ENCODE measurements at places on chromosomes 2 and 18. TPM values are rescaled to one million over a fixed set of nuclear protein-coding genes. Genes with fewer than 3 reads are reported as not detected.
A peak's percentile ranks its signal among the peaks of the same experiment; 100 is the strongest.

GRCh38 chr2:33219114-33219513, 257.3 kb upstream of the RASGRP3 start:
- peaks cover 7% of the 10 kb centered on the region for H3K36me3 ChIP-seq
- peaks cover 15% of the 10 kb centered on the region for H3K4me1 ChIP-seq
- DNase-seq, result no peak

- H3K27me3 ChIP-seq, result no peaks in the 10 kb centered on the region
- H3K4me3 ChIP-seq, result no peak overlapping the region
- H3K4me1 ChIP-seq, result no peaks in the 10 kb centered on the region
- DNase-seq, result no peak
- no peaks in the 10 kb centered on the region for H3K36me3 ChIP-seq
Measured at GRCh38 chr18:582465-582864, 2.3 kb downstream of the CETN1 start.

GRCh38 chr2:25805987-25806386, 72.3 kb downstream of the ASXL2 start:
- no peak overlapping the region for H3K27ac ChIP-seq
- no peaks in the 10 kb centered on the region for H3K27me3 ChIP-seq
- H3K36me3 ChIP-seq, result peaks cover 34% of the 10 kb centered on the region
- H3K4me1 ChIP-seq, result no peaks in the 10 kb centered on the region
- no peak overlapping the region for H3K4me3 ChIP-seq

DNA sequence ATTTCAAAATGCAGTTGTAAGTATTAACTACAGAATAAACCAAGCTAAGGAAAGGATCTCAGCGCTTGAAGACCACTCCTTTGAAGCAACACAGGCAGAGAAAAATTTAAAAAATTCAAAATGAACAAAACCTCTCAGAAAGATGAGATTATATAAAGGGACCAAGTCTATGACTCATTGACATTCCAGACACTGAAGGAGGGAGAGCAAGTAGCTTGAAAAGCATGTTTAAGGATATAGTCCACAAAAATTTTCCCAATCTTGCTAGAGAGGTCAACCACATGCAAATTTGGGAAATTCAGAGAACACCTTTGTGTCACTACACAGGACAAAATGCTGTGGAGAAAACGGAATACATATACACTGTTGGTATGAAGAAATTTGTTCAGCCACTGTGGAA, 112.6 kb upstream of the MC4R start:
- H3K27ac ChIP-seq, result no peak overlapping the region
- no peak for DNase-seq
- H3K36me3 ChIP-seq, result no peaks in the 10 kb centered on the region

GRCh38 chr2:100388703-100389102, 28.8 kb downstream of the CHST10 start:
- no peaks in the 10 kb centered on the region for H3K36me3 ChIP-seq
- H3K4me3 ChIP-seq, result no peak overlapping the region
- no peaks in the 10 kb centered on the region for H3K27me3 ChIP-seq
- no peak for DNase-seq
- no peaks in the 10 kb centered on the region for H3K4me1 ChIP-seq

GRCh38 chr2:95278051-95278471, 3.8 kb downstream of the PROM2 start:
- no peaks in the 10 kb centered on the region for H3K36me3 ChIP-seq
- H3K4me1 ChIP-seq, result no peaks in the 10 kb centered on the region
- no peak overlapping the region for H3K27ac ChIP-seq
- H3K4me3 ChIP-seq, result no peak overlapping the region

- DNase-seq, result no peak
- no peak overlapping the region for H3K4me3 ChIP-seq
- no peak overlapping the region for H3K27ac ChIP-seq
- H3K4me1 ChIP-seq, result no peaks in the 10 kb centered on the region
- no peaks in the 10 kb centered on the region for H3K27me3 ChIP-seq
Measured at GRCh38 chr18:54872681-54873080, 44.4 kb downstream of the RAB27B start.

- H3K27ac ChIP-seq, result peak overlapping the region; percentile 41
- H3K36me3 ChIP-seq, result no peaks in the 10 kb centered on the region
Measured at GRCh38 chr2:24919037-24919505, 966 bp downstream of the ADCY3 start.

DNA sequence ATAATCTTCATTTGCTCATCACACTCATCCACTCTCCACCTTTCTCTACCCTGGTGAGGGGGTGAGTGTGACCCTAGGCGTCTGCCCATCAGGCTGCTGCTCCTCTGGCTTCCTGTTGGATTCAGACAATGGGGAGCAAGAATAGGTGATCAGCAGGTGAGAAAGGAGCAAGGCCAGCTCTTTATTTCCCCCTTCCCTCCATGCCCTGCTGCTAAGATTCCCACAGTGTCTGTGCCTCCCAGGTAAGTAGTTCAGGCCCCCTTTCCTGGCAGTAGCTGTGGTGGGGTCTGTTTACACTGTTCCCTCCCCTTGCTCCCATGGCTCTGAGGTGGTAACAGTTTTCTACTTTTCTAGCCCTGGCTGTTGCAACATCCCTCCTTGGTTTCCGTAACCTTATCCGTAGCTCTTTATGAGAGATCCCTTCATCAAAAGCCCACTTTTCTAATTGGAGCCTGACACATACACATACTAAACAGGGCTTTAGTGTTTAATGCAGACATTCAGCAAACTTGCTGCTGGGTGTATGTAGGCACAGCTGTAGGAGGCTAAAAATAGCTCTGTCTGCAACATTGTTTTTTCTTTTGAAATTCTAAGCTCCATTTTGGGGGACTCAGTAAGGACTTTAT, 27.5 kb downstream of the MAP2 start:
- H3K4me3 ChIP-seq, result no peak overlapping the region
- no peaks in the 10 kb centered on the region for H3K4me1 ChIP-seq
- H3K27me3 ChIP-seq, result no peaks in the 10 kb centered on the region
- no peak for DNase-seq
- no peaks in the 10 kb centered on the region for H3K36me3 ChIP-seq

GRCh38 chr2:241943209-241943850, 73.8 kb downstream of the RTP5 start:
- H3K4me3 ChIP-seq, result no peak overlapping the region
- DNase-seq, result no peak
- H3K27me3 ChIP-seq, result peaks cover 5% of the 10 kb centered on the region

GRCh38 chr18:40347261-40347660, 1607.8 kb upstream of the PIK3C3 start:
- no peaks in the 10 kb centered on the region for H3K36me3 ChIP-seq
- no peaks in the 10 kb centered on the region for H3K27me3 ChIP-seq
- DNase-seq, result no peak
- H3K4me1 ChIP-seq, result no peaks in the 10 kb centered on the region
- H3K4me3 ChIP-seq, result no peak overlapping the region
- no peak overlapping the region for H3K27ac ChIP-seq

- H3K27me3 ChIP-seq, result no peaks in the 10 kb centered on the region
- H3K4me3 ChIP-seq, result no peak overlapping the region
- H3K4me1 ChIP-seq, result no peaks in the 10 kb centered on the region
- H3K27ac ChIP-seq, result peak overlapping the region; percentile 41
- DNase-seq, result no peak
Measured at GRCh38 chr2:138239902-138240491, 261.6 kb upstream of the SPOPL start.

DNA sequence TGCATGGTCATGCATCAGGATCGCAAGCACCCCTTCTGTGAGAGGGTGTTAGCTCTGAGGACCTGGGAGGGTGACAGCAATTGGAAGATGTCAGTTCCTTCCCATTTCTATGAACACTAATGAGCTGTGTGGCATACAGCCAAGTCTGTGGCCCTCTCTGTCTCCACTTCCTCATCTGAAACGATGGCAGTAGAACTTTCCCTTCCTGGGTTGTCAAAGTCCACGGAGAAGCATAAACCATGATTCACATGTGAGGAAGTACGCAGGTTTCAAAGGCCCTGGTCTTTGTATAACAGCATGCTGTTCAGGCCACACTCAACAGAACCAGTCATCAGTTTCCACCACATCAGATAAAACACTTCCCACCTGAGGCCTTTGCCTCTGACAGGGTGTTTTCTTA, 167.4 kb upstream of the RAB6C start:
- no peaks in the 10 kb centered on the region for H3K4me1 ChIP-seq
- peak; percentile 46 for DNase-seq
- H3K4me3 ChIP-seq, result no peak overlapping the region
- H3K36me3 ChIP-seq, result no peaks in the 10 kb centered on the region

DNA sequence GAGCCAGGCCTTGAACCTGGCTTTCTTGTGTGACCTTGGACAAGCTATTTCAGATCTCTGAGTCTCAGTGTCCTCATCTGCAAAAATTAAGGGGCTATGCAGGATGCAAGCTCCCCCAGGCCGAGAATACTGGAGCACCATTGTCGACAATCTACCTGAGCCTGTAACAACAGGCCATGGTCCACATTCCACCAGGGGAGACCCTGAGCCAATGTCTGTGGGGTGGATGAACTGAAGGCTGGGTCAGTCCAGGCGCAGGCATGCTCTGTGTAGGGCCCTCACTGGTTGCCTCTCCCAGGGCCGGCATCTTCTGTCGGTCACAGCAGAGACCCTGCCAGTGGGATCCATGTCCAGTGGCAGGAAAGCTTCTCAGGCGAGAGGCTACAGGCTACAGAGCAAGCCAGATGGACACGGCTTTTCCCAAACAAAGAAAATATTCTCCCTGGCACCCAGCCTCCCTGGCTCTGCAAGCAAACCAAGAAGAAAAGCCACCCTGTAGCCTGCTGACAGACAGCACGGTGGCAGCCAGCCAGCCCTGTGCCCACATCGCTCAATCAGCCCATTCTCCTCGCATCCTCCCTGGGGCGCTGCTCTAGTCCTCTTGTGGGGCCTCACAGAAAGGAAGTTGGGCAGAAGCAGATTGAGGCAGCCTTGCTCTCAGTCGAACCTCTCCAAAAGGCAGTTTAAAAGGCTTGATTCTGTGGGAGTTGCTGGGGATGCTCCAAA, 48.7 kb upstream of the FZD7 start:
- no peak overlapping the region for H3K27ac ChIP-seq
- H3K36me3 ChIP-seq, result no peaks in the 10 kb centered on the region
- no peak overlapping the region for H3K4me3 ChIP-seq
- no peaks in the 10 kb centered on the region for H3K27me3 ChIP-seq

GRCh38 chr2:33617401-33617800, 18.3 kb upstream of the FAM98A start:
- no peaks in the 10 kb centered on the region for H3K36me3 ChIP-seq
- H3K4me3 ChIP-seq, result no peak overlapping the region
- H3K27me3 ChIP-seq, result no peaks in the 10 kb centered on the region
- no peak overlapping the region for H3K27ac ChIP-seq
- no peak for DNase-seq

The CASP10 gene
- 7.3 TPM for total RNA-seq

The KCNJ13 gene
- not detected for total RNA-seq

The IKZF2 gene
- 4.9 TPM for total RNA-seq

The SERPINB12 gene
- not detected for total RNA-seq

The FNDC4 gene
- 6.4 TPM for total RNA-seq

The METTL21A gene
- total RNA-seq, result 13.7 TPM

Measured in gastrocnemius medialis (tissue), 4 donors.